ENCODE measurements at places on chromosomes 3 and 15. TPM values are rescaled to one million over a fixed set of nuclear protein-coding genes. Genes with fewer than 3 reads are reported as not detected.
A peak's percentile ranks its signal among the peaks of the same experiment; 100 is the strongest.

DNA sequence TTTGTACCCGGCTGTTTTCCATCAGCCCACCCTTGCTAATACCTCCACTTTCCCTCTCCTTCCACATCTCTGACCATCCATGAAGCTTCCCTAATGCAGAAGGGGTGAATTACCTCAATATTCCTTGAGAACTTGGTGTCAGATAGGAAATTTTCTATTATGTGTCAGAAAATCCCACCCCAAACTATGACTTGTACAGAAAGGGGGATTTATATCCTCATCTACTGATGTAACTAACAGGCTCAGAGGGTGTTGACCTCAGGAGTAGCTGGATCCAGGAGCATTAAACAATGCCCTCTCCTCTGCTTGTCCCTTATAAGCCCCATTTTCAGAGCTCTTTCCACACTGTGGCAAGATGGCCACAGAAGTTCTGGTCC lies 242.8 kb upstream of the TLE3 start:
- DNase-seq: no peak

The CLDN1 gene
- 5.0 TPM for polyA plus RNA-seq

- DNase-seq: peak; percentile 22
These were observed 38.5 kb downstream of the PYDC2 start for GRCh38 chr3:191499307-191500080.

GRCh38 chr15:44034933-44035624 lies 160.0 kb downstream of the FRMD5 start:
- no peak for DNase-seq

- peak; percentile 25 for DNase-seq
These were observed 21.4 kb upstream of the LIPC start for GRCh38 chr15:58410353-58410752.

GRCh38 chr15:70374096-70374495 lies 276.4 kb upstream of the TLE3 start:
- no peak for DNase-seq

- no peak for DNase-seq
These were observed 3.8 kb upstream of the CRYBG3 start for GRCh38 chr3:97817965-97818364.

The CYP11A1 gene
- polyA plus RNA-seq: 0.54 TPM

DNA sequence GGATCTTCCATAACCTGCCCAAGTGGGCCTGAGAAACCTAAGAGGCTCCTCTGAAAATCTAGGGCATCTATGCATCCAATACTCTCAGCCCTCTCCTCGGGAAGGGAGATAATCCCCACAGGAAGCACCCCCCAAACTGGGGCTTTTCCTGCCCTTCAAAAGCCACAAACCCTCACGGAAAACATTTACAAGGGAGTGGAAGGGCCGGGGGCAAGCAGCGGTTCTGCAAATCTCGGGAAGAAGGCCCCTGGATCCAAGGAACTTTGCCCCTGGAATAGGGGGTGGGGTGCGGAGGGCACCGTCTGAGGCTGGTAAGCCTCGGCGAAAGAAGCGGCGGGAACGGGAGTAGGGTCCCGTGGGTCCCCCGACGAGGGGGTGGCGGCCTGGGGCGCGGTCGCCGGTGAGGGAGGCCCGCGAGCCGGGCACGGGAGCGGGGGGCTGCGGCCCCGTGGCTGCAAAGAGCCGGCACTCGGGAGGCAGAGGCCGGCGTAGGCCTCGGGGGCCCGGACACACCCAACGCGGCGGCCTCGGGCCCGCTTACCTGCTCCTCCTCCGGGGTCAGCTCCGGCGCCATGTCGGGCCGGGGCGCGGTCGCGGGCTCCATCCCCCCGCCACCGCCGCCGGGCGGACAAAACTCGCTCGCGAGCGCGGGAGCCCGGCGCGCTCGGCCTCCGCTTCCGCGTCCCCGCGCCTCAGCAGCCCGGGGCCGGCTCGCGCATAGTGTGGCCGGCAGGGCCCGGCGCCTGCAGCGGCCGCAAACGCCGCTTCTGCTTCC lies 755 bp downstream of the PTPN9 start:
- peak; percentile 7 for DNase-seq

Measured in right lung (tissue), 10 donors.